ENCODE measurements at places on chromosomes 6 and 20.

GRCh38 chr6:13847326-13848050 is 33.1 kb upstream of the MCUR1 start:
- no peak for DNase-seq

- DNase-seq: no peak
Observed at GRCh38 chr6:30730601-30731435, 10.7 kb downstream of the TUBB start.

GRCh38 chr20:36812594-36813463 is 39.3 kb upstream of the DSN1 start:
- no peak for DNase-seq

GRCh38 chr20:37075932-37076685 is 19.7 kb downstream of the RBL1 start:
- no peak for DNase-seq

DNA sequence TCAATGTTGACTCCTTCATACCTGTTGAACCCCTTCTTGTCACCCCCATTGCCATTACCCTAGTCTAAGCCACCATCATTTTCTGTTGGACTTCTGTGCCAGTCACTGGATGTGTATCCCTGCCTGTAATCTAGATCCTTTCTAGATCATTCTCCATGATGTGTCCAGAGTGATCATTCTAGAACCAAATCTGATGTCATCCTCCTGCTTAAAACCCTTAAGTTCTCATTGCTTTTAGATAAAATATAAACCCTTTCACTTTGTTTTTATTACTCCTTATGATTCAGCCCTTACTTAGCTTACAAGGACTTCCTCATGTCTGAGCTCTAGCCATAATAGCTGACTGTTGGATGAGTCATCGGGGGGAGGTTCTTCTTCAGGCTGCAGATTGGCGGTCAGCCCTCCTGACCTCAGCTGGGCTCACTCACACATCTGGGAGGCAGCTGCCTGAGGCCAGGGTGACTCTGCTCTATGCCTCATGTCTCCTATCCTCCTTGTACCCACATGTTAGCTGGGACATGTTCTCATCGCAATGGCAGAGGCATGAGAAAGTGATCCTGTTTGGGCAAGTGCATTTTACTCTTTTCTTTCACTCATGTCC is 287.6 kb downstream of the ESR1 start:
- DNase-seq: peak; percentile 99

DNA sequence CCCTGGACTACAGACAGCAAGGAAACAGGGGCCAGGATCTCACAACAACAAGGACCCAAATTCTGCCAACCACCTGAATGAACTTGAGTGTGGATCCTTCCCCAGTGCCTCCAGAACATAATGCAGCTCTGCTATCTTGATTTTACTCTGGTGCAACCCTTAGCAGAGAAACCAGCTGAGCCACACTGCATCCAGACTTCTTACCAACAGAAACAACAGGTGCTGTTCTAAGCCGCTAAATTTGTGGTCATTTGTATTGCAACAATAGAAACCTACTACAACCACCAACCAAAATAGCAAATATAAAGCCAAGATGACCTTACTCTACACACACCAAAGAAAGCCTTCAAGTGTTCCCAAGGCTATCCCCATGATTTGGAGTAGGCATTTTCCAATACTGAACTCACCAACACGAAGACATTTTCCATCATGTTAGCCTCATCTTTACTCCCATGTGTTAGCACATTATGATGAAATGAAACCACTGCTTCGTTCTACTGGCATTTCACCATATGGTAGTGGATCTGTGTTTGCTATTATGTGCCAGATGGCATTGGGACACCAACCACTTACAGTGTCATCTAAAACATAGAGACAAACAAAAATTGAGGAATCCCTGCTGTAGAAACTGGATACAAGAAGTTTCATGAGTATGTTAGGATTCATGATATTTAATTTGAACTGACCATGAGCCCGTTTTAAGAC is 249.8 kb upstream of the ID4 start:
- DNase-seq: no peak

- DNase-seq: no peak
Observed at GRCh38 chr6:125989631-125990030, 3.3 kb downstream of the TRMT11 start.

DNA sequence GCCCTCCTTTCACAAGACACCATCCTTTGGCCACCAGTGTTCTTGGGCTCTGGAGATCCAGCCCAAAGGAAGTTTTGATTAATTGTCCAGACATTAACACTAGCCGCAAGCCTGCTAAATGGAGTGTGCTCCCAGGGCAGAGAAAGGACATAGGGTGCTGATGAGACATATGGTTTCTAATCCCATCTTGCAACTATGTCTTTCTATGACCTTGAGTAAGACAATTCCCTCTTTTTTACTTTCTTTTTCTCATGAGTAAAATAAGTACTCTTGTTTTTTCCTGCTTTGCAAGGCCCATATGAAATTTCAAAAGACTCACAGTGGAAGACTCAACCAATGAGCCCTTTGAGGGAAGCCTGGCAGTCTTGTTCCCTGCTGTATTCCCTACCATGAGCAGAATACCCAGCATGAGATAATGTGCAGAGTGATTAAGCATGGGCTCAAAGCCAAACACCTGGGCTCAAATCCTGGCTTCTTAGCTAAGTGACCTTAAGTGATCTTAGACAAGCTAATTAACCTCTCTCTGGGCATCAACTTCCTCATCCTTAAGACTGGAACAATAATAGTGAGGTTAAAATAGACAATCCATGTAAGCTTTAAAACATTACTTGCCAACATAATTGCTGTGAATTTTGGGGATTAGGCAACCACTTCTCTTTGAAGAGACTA is at the start of gene WFDC10B:
Gene WFDC10B, minus strand, starts transcription at position 51 of the 669 bp plus-strand sequence. CDS start 19,027 bp downstream, outside the sequence.
- DNase-seq: no peak

DNA sequence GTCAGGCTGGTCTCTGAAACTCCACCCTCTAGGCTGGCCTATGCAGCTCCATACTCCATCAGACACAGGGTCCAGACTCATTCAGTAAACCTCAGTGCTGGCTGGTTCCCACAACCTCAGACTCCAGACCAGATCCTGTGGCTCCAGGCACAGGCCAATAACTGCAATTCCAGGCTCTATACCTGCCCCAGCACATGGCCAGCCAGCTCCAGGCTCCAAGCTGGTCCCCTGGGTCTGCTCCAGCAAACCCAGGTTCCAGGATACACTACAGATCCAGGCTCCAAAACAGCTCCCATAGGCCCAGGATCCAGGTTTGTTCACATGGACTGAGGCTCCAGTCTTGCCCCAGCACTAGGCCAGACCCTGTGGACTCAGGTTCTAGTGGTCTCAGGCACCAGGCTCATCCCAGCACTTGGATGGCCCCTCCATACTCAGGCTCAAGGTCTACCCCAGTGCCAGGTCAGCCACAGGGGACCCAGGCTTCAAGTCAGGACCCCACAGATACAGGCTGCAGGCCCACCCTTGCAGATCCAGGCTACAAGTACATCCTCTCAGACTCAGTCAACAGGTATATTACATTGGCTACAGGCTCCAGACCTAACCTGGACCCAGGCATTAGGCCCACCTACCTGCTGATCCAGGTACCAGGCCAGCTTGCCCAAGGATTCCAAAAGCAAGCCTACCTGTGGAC is 117.6 kb upstream of the TMEM170B start:
- no peak for DNase-seq

DNA sequence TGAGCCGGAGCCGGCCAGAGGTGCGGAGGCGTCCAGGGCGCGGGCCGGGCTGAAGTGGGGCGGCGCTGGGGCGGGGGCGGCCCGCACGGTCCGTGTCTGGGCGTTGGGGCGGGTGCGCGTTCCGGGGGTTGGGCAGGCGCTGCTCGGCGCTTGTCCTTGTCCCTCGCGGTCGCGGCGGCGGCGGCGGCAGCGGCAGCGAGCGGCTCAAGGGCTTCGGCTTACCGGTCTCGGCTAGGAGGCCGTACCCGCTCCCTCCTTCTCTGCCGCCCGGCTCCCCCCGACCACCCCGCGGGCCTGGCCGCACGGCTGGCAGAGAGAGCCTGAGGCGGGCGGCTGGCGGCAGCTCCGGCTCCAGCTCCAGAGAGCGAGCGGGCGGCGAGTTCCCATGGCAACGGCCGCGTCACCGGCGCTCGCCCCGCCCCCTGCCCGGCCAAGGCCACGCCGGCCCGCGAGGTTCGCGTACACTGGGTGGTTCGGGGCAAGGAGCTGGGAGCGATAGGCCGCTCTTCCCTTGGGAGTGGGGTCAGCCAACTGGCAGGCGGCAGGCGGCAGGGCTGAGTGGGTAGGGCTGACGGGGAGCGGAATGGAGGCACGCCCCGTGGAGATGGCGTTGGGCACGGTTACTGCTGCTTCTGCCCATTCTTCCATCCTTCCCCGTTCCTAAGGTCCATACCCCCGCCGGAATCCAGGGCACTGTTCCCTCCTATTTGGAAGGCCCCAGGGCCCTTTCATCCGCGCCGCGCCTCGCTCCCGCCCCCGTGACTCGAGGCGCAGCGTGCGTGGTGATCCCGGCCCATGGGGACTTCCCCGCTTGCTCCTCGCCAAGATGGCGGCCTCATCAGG is at the start of gene LRRC73:
Gene LRRC73, minus strand, starts transcription at position 363 of the 843 bp plus-strand sequence. CDS start 561 bp downstream, outside the sequence.
- DNase-seq: no peak

GRCh38 chr20:8722277-8722928 is 346.5 kb upstream of the PLCB4 start:
- DNase-seq: peak; percentile 37

- DNase-seq: no peak
Observed at GRCh38 chr20:19673575-19673974, 84.5 kb upstream of the RIN2 start.

DNA sequence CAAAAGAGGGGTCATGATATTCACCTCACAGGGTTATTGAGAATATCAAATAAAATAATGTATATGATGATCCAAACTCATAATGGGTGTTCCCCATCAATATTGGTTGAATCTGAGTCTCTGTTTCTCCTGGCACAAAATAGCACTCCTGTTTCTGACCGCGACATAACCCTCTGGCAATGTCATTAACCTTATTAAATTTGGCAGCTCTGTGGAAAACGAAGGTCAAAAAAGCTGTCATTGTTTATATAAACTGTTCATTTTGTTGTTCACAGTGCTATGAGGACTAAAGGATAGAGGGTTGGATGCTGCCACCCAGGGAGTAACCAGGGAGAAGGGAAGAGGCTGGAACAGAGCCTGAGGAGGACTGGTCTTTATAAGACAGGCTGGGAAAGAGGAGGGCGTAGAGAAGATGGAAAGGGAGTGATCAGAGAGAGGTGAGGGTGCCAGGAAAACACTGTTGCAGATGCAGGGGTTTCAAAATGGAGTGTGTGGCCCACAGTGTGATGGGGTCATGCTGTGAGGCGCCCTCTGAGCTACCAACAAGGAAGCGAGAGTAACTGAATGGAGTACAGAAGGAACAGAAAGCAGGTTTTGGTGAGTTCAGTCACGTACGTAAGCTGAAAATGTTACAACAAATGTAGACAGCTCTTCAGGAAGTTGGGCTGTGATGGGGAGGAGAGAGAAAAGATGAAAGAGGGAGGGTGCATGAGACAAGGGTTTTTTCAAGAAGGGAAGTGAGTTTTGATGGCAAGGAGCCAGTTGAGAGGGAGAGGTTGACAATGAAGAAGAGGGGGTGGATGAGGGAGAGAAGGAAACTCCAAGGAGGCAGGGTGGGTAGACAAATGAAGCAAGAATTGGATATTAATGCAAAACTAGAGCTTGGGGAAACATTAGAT is 251.6 kb upstream of the TAB2 start:
- no peak for DNase-seq

- no peak for DNase-seq
Observed at GRCh38 chr6:108559884-108560462, 744 bp upstream of the FOXO3 start.

DNA sequence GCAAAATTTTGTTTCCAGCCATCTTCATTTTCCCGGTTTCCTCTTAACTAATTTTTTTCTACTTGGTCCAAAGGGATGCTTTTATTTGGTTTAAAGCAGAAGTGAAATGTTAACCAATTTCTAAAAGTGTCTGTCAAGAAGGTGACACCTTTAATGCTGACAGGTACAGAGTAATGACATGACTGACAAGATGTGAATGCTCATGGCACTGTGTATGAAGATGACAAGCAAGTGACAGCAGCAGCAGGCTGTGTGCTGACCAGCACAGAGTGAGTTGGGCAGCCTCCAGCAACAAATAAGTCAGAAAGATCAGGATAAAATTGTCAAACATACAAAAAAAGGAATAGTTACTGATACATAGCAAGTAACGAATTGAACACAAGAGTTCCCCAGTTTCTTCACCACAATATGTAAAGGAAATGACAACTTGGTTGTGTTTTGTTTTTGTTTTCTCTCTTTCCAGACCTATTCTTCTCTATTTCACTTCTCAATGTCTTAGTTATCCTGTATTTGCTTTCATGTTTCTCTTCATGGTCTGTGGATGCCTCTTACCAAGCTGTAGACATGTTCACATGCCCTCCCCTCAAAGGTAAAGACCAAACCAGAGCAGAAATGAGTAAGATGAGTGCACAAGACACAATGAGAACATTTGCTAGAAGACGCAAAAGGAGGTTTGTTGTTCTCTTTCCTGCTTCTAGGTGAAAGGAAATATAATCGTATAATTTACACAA is 174.9 kb downstream of the FRK start:
- no peak for DNase-seq

DNA sequence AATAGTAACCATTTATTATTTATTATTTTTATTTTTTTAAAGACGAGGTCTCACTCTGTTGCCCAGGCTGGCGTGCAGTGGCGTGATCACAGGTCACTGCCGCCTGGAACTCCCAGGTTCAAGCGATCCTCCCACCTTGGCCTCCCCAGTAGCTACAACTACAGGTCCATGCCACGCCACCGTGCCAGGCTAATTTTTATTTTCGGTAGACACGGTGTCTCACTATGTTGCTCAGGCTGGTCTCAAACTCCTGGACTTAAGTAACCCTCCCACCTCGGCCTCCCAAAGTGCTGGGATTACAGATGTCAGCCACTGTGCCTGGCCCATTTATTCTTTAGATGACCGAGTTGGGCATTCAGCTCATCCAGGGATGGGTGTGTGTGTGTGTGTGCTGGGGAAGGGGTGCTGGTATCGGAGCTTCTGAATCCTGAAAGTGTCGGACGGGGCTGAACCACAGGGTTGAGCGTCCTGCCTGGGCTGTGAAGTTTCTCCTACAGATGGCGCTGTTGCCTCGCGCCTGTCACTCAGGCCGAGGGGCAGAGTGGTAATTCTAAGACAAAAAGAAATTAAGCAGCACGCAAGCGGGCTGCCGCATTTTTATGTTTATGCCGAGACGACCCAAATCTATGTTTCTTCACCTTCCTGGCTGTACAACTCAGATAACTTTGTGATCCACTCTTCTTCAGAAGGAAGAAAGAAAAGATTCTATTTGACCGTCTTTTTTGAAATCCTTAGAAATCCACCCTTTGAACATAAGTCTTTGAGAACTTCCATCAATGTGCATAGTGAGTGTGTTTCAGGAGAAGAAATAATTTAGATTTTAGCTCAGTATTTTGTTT is 252.8 kb downstream of the CDH26 start:
- DNase-seq: no peak

- peak; percentile 17 for DNase-seq
Observed at GRCh38 chr6:52233975-52234823, 10.1 kb downstream of the IL17F start.

- peak; percentile 91 for DNase-seq
Observed at GRCh38 chr6:90284236-90285041, 12.2 kb downstream of the BACH2 start.

All from non-pigmented ciliary epithelial cell (primary cell).